ENCODE measurements at places on chromosomes 5 and 9.

- DNase-seq = no peak
Measured at GRCh38 chr9:124858330-124859046, 3.3 kb downstream of the RPL35 start.

GRCh38 chr9:4489919-4490704 lies at the start of gene SLC1A1:
SLC1A1 (plus strand) TSS chr9:4490468; CDS start chr9:4490680, 212 bp downstream.
- DNase-seq = no peak

DNA sequence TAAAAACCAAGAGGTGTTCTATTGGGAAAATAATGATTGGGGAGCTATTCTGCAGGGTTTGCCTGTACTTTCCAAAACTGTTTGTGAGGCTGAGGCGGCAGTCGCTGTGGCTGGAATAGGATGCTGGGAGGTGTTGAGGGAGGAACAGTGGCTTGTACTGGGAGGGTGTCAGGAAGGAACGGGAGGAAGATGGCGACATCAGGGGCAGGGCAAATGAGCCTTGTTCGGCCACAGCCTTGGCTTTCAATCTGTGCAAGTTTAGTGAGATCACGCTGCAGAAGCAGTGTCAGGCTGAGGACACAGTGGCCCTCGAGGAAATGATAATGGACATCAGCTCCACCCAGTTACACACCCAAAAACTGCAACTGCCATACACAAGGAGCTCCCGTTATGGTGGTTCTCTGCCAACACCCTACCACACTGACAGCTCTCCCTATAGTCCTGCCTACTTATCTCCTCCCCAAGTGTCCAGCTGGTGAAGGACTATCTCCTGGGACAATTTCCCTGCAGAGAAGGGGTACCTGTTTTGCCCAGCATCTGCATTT lies 27.3 kb downstream of the KIF2A start:
- no peak for DNase-seq

- no peak for DNase-seq
Measured at GRCh38 chr5:7793895-7794294, 57.0 kb downstream of the CFAP90 start.

DNA sequence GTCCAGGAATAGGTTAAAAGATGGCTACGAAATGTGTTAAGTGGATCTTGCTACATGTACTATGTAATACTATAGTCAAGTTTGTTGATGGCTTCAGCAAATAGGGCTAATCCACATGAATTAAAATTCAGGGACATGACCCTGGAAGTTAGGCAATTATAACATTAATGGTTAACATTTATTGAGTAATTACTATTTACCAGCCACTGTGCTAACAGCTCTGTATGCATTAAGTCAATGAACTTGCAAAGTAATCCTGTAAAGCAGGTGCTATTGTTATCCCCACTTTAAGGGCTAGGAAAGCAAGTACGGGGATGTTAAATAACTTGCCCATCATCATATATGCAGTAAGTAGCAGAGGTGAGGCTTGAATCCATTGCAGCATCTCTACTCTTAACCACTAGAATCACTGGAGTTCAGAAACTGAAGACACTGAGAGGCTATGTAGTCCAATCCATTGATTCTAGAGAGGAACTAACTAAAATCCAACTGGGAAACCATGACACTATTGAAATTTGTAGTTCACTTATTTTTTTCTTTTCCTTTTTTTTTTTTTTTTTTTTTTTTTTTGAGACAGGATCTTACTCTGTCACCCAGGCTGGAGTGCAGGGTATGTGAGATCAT lies 77.5 kb upstream of the SPINK5 start:
- no peak for DNase-seq

DNA sequence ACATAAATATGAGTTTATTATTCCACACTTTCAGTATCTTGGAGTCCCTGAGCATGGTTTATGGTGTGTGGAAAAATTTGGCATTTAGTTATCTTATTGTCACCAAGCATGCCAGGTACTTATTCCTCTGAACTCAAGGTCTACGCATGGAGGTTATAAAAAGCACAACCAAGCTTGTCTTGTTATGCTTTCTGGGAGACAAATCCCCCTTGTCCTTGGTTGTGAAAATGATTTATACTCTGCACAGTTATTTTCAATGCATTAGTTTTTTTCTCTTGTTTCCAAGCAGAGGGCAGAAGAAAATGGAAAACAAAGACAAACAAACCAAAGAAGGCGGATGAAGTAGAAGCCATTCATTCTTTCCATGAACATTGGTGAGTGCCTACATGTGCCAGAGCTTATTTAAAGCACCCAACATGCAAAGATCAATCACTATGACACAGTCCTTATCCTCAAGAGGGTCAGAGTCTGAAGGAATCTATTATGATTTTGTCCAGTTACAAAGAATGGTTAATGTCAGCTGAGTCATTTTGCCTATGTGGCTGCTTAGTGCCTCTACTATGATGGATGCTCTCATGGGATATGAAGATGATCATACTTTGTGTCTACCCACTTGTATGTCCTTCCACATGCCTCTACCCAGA lies 323.1 kb downstream of the TENT4A start:
- no peak for DNase-seq

GRCh38 chr9:93594041-93594756 lies 17.8 kb downstream of the PHF2 start:
- DNase-seq = no peak

DNA sequence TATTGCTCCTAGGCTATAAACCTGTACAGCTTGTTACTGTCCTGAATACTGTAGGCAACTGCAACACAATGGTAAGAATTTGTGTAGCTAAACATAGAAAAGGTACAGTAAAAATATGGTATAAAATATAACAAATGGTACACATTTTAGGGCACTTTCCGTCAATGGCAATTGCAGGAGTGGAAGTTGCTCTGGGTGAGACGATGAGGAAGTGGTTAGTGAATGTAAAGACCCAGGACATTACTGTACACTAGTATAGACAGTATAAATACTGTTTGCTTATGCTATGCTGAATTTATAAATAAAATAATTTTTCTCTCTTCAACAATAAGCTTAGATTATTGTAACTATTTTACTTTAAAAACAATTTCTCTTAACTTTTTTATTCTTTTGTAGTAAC lies 15.6 kb upstream of the ADRB2 start:
- DNase-seq = no peak

DNA sequence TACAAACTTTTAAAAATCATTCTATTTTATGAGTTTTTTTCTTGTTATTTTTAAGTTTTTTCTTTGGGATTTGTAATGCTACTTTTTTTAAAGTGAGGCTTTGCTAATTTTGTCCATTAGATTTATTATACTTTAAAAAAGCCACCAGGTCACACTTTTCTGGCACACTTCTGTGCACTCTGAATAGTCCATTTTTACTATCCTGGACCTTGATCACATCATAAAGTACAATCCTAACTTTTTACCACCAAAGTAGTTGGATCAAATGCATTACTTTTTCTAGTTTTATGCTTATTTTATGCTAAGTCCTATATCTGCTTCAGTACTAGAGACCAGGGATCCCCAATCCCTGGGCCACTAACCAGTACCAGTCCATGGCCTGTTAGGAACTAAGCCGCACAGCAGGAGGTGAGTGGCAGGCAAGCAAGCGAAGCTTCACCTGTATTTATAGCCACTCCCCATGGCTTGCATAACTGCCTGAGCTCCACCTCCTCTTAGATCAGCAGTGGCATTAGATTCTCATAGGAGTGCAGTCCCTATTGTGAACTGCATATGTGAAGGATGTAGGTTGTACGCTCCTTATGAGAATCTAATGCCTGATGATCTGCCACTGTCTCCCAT lies 16.0 kb downstream of the FRRS1L start:
- no peak for DNase-seq

DNA sequence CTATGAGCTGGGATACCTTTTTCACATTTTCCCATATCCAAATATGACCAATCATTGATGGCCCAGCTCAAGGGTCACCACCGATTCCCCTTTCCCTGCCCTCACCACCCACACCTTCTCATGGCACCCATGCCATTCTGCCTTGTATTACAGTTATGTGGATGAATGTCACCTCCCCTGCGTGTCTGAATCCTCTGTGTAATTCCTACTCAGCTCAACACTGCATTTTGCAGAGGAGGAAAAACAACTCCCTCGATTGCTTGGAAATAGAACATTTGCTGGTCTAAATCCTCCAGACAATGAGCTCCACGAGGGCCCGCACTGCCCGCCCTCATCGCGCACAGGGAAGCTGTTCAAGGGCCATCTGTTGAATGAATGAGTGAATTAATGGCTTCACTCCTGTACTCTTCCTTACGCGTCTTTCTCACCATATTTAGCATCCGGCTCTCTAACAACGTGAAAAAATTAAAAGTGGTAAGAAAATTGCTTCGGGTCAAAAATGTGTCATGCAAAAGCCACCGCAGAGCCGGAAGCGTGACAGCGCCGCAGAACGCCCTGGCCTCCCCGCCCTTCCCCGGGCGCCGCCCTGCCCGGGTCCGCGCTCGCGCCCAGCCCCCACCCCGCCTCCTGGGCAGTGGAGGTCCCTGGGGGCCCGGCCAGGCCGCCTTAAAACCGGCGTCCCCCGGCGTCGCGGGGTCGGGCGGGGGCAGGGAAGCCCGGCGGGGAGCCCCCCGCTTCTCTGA lies 704 bp downstream of the SUSD1 start:
- DNase-seq = peak; percentile 43

DNA sequence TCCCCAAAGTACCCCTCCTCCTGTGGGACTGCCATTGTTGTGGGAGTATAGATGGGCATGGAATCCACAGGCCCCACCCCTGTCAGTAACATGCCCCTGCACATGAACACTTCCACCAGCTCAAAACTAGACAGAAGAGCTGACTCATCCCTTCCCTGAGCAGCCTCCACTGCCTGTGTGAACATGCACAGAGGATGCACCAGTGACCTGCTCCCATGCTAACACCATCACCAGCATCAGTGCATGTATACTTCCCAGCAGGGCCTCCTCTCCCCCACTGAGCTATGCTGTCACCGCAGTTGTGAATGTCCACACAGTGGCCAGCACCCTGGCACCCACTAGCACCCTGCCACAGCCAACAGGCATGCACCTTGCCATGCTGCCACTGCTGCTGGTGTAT lies 939.8 kb downstream of the EFNA5 start:
- no peak for DNase-seq

DNA sequence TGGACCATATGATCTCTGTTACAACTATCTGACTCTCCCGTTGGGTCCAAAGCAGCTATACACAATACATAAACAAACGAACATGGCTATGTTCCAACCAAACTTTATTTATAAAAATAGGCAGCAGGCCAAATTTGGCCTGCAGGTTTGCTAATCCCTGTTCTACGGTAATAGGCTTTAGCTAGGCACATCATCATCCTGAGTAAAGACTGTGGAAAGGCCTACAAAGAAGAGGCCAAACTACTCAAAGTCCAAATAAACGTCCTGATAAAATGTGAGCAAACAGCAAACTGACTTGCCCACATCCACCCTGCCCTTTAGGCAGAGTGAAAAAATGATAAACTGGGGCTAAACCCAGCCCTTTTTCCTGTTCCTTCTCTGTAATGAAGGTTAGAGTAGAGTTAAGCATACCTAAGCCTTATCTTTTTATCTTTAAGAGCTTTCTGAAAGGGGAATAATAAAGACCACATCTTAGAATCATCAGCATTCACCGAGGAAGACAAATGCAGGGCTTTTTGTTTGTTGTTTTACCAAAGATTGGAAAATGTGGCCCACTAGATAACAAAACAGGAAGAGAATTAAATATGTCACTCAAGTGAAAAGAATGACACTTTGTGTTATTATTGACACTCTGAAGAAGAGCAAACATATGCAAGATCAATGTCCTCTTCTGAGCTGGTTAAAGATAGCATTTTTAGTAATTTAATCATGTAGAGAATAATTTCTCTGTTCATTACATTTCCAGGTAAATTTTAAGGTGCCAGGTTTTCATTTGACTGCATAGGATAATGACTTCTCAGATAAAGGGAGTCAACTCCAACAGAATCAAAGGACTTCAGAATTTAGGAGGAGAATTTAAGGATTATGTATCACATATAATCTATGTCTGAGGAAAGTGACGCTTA lies 160.0 kb upstream of the GNA14 start:
- no peak for DNase-seq

GRCh38 chr9:26406676-26407075 lies 485.9 kb downstream of the CAAP1 start:
- DNase-seq = no peak

DNA sequence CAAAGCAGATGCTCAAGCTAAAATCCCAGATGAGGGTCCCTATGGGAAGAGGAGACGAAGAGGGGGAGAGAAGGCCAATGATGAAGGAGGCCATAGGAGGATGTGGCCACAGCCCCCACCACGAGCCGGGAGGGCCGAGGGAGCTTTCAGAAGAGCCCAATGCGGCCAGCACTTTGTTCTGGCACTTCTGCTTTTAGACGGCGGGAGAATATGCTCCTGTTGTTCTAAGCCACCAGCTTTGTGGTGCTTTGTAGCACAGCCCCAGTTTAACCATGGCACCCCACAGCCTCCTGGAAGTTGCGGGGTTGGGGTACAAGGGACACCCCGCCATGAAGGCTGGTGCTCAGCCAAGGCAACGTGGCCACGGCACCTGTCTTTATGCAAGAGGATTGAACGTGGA lies 33.4 kb downstream of the LPCAT1 start:
- no peak for DNase-seq

DNA sequence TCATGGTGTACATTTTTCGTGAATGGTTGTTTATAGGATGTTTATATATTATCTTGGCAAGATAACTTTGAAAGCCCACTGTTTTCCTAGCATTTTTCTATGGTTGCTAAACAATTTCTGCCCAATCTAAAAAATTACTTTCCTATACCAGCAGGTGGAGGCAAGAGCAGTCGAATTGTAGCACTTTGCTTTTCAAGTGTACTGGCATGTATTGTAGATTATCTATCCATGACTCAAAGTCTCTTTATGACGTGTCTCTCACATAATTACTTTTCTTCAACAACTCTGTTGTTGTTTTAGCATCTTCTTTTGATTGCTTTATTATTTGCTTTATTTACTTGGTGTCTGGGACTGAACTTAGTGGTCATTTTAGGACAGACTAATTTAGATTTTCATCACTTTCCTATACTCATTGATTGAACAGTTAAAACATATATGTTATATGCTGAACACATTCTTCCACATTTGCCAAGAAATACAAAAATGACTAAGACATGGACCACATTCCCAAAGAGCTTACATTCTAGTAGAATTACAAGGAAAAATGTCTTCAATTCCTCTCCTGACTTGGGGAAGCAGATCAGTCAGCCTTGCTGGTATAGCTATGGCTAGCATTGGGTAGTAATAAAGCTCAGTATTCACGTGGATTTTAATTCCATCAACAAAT lies 20.7 kb downstream of the NLN start:
- DNase-seq = no peak

- no peak for DNase-seq
Measured at GRCh38 chr9:112774006-112774996, 23.7 kb downstream of the SNX30 start.

- no peak for DNase-seq
Measured at GRCh38 chr9:121478816-121479676, 20.6 kb downstream of the GGTA1 start.

DNA sequence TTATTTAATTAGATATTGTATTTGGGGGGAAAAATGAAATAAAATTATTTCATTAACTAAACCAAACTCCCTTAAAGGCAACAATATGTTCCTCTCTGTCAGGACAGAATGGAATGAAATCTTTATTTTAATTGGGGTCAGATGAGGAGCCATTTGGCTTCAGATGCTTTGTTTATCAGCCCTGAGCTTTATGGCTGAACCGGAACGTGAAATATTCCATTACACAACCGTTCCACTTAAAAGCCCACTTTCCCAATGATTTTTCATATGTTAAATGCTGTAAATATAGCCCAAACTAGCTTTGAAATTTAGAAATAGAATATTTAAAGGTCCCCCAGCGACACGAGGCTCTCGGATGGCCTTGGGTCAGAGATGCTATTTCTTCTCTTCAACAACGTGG lies 149.5 kb downstream of the CRB2 start:
- DNase-seq = no peak

- DNase-seq = no peak
Measured at GRCh38 chr9:112043423-112043822, 131.7 kb downstream of the SUSD1 start.
